ENCODE measurements at places on chromosomes 7 and 10. TPM values are rescaled to one million over a fixed set of nuclear protein-coding genes. Genes with fewer than 3 reads are reported as not detected.

- DNase-seq: no peak
Measured at GRCh38 chr10:50315424-50315823, 64.1 kb upstream of the ASAH2 start.

- DNase-seq: no peak
Measured at GRCh38 chr7:25116621-25117020, 8.4 kb downstream of the CYCS start.

Gene ZNF479
- not detected for total RNA-seq

Gene WDFY4
- total RNA-seq: not detected

Gene NDUFB8
- total RNA-seq: 235 TPM
